Activated naive CD4-positive, alpha-beta T cell treated with anti-CD3 and anti-CD28 coated beads for 36 hours (primary cell): ENCODE measurements at places on chromosomes 2 and 18.

DNA sequence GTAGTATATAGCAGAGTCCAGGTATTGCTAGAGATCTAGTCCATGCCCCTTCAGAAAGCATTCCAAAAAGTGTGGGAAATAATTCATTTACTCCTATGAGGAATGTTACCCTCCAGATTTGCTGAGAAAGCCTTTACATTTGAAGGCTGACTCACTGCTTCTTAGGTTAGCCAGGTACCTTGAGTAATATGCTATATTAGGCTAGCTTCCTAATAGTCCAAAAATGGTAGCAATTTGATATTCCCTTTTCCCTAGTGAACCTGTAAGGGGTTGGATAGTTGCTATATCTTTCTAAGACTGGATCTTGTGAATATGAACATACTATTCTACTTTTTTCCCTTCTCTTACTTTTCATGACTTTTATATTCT, 63.6 kb downstream of the SPOPL start:
- DNase-seq: no peak
- H3K36me3 ChIP-seq: peaks cover 32% of the 10 kb centered on the region
- H3K4me3 ChIP-seq: no peak overlapping the region
- no peak overlapping the region for H3K27ac ChIP-seq

DNA sequence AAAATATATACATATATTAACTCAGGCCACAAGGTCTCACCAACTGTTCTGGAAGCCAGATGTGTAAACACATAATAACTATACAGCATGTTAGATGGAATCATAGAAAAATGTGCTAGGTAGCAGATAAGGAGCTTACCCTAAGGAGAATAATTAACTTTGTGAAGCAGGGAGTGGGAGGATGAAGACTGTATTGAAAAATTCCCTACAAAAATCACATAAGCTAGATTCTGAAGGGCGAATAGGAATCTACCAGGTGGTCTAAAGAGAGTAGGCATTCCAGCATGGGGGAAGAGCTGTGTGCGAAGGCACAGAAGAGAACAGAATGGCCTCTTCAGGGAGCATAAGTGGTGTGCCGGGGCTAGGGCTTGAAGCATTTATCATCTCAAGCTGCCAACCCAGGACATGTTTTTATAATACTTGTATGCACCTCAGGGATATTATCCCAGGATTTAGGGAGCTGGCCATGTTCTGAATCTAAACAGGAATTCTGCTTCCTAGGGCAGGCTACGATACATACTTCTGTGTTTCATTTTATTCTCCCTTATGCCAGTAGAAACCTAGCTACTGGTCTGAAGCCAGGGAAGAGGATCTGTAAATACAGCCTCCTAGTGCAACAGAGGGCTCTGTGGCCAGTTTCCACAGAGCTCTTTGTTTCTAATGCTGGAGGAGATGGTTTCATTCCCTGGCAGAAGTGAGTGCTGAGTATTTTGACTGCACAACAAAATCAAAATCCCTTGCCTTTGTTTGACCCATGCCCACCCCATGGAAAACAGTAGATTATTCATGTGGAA, 56.7 kb downstream of the NEMP2 start:
- no peak overlapping the region for H3K4me3 ChIP-seq
- no peak overlapping the region for H3K27ac ChIP-seq
- DNase-seq: no peak
- no peaks in the 10 kb centered on the region for H3K4me1 ChIP-seq
- H3K36me3 ChIP-seq: peaks cover 19% of the 10 kb centered on the region

GRCh38 chr2:99640635-99641151, 150.9 kb upstream of the REV1 start:
- H3K27me3 ChIP-seq: no peaks in the 10 kb centered on the region
- no peak overlapping the region for H3K4me3 ChIP-seq
- no peak overlapping the region for H3K27ac ChIP-seq
- no peak for DNase-seq

DNA sequence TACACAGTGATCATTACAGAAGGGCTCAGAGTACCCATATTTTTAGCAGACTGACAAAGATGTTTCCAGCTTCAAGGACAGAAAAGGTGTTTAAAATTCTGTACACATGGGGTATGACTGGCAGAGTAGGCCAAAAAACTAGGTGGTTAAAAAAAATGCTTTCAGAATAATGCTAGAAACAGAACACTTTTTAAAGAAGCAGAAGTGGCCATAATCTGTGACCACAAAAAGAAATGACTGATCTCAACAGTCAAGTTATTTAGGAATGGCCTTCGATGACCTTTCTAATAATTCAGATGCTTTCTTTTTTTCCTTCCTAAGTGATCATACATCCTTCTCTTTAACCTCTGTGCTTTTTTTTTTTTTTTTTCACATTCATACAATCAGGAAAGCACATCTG, 4.1 kb upstream of the AQP4 start:
- H3K36me3 ChIP-seq: no peaks in the 10 kb centered on the region
- no peak overlapping the region for H3K4me3 ChIP-seq
- H3K27ac ChIP-seq: no peak overlapping the region
- H3K4me1 ChIP-seq: no peaks in the 10 kb centered on the region
- DNase-seq: no peak

- no peak for DNase-seq
- H3K36me3 ChIP-seq: peaks cover 24% of the 10 kb centered on the region
- H3K27ac ChIP-seq: no peak overlapping the region
- peaks cover 11% of the 10 kb centered on the region for H3K4me1 ChIP-seq
- H3K4me3 ChIP-seq: no peak overlapping the region
- no peaks in the 10 kb centered on the region for H3K27me3 ChIP-seq
These were observed 80.9 kb downstream of the SMC6 start for GRCh38 chr2:17672583-17673317.

- no peaks in the 10 kb centered on the region for H3K36me3 ChIP-seq
- peak overlapping the region; percentile 66 for H3K4me3 ChIP-seq
- H3K4me1 ChIP-seq: peaks cover 37% of the 10 kb centered on the region
- H3K27ac ChIP-seq: peak overlapping the region; percentile 54
These were observed 177.9 kb downstream of the DNAH6 start for GRCh38 chr2:84694088-84694622.

DNA sequence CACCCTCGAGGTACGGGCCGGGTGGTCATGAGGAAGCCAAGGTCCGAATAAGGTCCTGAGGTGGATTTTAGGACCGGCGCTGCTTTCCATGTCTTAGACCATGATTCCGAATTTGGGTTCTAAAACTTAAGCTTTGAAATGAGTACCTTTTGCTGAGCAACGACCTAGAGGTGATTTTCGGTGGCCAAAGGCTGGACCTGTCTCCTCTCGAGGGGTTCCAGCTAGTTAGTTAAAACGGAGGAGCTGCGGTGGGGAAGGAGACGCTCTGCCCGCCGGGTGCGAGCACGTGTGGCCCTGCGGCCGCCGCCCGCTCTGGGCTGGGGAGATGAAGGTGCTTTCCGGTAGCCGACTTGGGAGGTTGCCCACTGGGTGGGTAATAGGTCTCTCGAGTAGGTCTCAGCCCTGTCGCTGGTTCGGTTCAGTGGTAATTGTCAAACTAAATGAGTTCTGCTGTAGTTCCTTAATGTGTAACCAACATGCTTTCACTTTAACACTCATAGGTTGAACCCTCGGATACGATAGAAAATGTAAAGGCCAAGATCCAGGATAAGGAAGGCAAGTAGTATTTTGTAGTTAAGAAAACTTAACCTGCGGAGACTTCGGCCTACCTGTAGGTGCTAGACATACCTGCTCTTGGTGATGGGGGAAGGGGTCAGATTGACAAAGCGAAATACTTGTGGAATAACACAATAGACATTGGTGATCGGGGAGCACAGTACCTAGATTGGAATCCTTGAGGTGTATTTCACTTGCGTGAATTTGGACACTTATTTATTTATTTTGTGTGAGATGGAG, 572 bp downstream of the RPS27A start:
- peak; percentile 59 for DNase-seq
- H3K4me1 ChIP-seq: peaks cover 47% of the 10 kb centered on the region
- peaks cover 39% of the 10 kb centered on the region for H3K36me3 ChIP-seq
- peak overlapping the region; percentile 95 for H3K27ac ChIP-seq
- no peaks in the 10 kb centered on the region for H3K27me3 ChIP-seq

GRCh38 chr2:121186261-121186660, 98.7 kb downstream of the TFCP2L1 start:
- DNase-seq: no peak
- H3K36me3 ChIP-seq: no peaks in the 10 kb centered on the region
- no peaks in the 10 kb centered on the region for H3K27me3 ChIP-seq
- H3K4me1 ChIP-seq: no peaks in the 10 kb centered on the region
- no peak overlapping the region for H3K27ac ChIP-seq
- no peak overlapping the region for H3K4me3 ChIP-seq

DNA sequence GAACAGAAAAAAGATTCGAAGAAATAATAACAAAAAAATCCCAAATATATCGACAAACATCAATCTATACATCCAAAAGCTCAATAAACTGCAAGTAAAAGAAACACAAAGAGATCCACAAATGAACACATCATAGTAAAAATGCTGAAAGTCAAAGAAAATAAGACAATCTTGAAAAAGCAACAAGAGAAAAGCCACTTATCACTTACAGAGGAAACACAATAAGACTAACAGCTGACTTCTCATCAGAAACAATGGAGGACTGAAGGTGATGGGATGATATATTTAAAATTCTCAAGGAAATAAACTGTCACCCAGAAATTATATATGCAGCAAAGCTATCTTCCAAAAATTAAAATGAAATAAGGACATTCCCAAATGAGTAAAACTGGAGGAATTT, 140.3 kb downstream of the NDUFA10 start:
- peaks cover 4% of the 10 kb centered on the region for H3K36me3 ChIP-seq
- H3K27me3 ChIP-seq: peaks cover 7% of the 10 kb centered on the region
- H3K4me3 ChIP-seq: no peak overlapping the region

- H3K27ac ChIP-seq: no peak overlapping the region
- H3K36me3 ChIP-seq: no peaks in the 10 kb centered on the region
- DNase-seq: no peak
- peaks cover 3% of the 10 kb centered on the region for H3K4me1 ChIP-seq
- H3K4me3 ChIP-seq: no peak overlapping the region
These were observed 5.1 kb downstream of the CXCR1 start for GRCh38 chr2:218161644-218162043.

GRCh38 chr2:42762155-42762554, 1.8 kb downstream of the OXER1 start:
- DNase-seq: no peak
- no peaks in the 10 kb centered on the region for H3K4me1 ChIP-seq
- H3K27ac ChIP-seq: no peak overlapping the region
- H3K4me3 ChIP-seq: no peak overlapping the region
- no peaks in the 10 kb centered on the region for H3K36me3 ChIP-seq
- H3K27me3 ChIP-seq: no peaks in the 10 kb centered on the region

DNA sequence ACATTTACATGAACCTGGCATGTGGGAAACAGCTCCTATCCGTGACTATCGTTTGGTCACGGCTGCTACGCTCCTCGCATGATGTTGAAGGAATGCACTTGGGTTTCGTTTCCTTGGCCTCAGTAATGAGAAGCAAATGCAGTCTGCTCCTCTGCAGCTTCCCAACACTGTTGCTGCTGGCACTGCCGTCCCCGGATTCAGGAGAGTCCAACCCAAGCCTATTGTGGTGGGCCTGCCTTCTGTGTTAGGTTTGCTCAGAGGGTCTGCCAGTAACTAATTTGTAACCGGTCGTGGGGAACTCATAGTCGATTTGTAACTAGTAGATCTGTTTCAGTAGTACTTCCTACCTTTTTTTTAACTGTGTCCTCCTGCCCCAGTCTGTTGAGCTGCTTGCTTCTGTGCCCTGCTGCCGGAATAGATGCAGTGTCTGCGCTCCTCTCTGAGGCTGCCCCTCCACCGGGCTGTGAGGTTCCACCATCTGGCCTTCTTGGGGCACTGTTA, 58.4 kb downstream of the WDSUB1 start:
- no peaks in the 10 kb centered on the region for H3K27me3 ChIP-seq
- no peak overlapping the region for H3K4me3 ChIP-seq
- H3K27ac ChIP-seq: no peak overlapping the region
- no peak for DNase-seq

DNA sequence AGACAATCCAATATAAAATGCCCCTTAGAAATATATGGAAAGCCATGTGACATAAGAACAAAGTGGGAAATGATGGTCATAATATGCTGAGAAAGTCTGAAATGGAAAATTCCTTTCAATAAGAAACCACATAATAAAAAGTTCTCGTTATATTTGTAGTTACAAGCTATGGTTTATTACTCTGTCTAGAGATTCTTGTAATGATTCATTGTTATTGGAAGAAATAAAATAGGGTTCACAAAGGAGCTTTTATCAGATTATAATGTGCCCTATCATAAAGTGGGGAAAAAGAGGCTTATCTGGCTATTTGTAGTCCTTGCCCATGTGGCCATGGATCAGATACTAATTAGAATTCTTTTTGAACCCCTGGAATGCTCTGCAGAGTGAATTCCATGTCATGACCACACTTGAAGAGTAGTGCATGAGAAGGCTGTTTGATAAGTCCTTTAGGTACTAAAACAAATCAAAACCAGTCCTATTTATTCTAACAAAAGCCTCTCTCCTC, 420.7 kb upstream of the NRP2 start:
- H3K36me3 ChIP-seq: no peaks in the 10 kb centered on the region
- no peak overlapping the region for H3K27ac ChIP-seq
- H3K27me3 ChIP-seq: no peaks in the 10 kb centered on the region

DNA sequence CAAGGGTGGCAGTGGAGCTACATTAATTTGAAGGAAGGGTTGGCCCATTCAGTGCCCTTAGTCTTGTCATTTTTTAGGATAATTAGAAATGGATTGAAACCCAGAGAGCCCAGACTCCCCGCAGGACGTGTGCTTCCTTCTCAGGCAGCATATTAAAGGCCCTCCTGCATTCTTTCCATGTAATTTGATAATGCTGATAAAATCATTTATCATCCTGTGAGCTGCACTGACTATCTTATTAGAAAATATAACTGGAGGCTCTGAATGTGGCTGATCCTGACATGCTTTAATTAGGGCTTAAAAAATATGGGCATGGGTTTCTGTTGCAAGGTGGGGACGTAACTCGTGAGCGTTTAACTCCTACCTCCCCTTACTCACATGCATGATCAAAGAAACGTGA, 148.1 kb downstream of the ACKR3 start:
- peaks cover 13% of the 10 kb centered on the region for H3K27me3 ChIP-seq
- H3K4me1 ChIP-seq: peaks cover 2% of the 10 kb centered on the region
- no peaks in the 10 kb centered on the region for H3K36me3 ChIP-seq
- no peak for DNase-seq
- no peak overlapping the region for H3K27ac ChIP-seq

DNA sequence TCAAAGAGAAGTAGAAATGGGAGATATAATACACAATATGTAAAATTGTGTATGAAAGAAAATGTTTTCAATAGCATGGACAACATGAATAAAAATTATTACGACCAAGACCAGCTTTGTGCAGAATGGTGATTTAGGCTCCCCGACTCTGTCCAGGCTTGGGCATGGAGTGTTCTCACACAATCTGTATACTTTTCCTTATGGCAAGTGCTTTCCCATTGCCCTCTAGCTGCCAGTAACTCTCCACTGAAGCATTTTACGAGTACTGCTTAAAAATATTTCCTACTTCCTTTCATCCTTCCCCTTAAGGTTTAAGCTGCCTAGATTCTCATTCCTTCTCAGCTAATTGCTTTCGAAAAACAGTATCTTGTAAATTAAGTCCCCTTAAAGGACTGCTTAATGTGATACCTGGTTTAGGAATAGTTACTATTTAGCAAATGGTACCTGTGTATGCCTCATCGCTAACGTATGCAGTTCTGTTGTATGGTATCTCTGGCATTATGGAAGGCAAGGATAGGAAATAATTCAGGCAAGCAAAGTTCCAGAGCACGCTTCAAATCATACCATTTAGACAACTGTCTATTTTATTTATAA, 714.6 kb downstream of the ERBB4 start:
- H3K4me3 ChIP-seq: no peak overlapping the region
- H3K4me1 ChIP-seq: no peaks in the 10 kb centered on the region
- H3K27ac ChIP-seq: no peak overlapping the region
- H3K36me3 ChIP-seq: no peaks in the 10 kb centered on the region
- H3K27me3 ChIP-seq: no peaks in the 10 kb centered on the region
